Fibroblast of skin of abdomen (primary cell): ENCODE measurements at places on chromosomes 5 and 9.
A peak's percentile ranks its signal among the peaks of the same experiment; 100 is the strongest.

DNA sequence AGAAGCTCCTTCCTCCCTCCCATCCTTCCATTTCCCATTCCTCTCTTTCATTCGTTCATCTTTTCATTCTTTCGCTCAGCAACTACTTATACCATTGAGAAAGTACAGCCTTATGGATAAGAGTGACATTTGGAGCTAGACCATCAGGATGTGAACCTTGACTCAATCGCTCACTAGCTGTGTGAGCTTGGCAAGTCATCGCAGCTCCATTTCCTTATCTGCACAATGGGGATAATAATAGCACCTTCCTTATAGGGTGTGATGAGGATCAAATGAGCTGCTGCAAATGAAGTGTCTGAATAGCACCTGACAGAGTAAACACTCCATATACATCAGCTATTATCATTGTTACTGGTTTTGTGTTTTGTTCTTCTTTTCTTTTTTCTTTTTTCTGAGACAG lies 28.1 kb upstream of the SYNPO start:
- no peak for DNase-seq

DNA sequence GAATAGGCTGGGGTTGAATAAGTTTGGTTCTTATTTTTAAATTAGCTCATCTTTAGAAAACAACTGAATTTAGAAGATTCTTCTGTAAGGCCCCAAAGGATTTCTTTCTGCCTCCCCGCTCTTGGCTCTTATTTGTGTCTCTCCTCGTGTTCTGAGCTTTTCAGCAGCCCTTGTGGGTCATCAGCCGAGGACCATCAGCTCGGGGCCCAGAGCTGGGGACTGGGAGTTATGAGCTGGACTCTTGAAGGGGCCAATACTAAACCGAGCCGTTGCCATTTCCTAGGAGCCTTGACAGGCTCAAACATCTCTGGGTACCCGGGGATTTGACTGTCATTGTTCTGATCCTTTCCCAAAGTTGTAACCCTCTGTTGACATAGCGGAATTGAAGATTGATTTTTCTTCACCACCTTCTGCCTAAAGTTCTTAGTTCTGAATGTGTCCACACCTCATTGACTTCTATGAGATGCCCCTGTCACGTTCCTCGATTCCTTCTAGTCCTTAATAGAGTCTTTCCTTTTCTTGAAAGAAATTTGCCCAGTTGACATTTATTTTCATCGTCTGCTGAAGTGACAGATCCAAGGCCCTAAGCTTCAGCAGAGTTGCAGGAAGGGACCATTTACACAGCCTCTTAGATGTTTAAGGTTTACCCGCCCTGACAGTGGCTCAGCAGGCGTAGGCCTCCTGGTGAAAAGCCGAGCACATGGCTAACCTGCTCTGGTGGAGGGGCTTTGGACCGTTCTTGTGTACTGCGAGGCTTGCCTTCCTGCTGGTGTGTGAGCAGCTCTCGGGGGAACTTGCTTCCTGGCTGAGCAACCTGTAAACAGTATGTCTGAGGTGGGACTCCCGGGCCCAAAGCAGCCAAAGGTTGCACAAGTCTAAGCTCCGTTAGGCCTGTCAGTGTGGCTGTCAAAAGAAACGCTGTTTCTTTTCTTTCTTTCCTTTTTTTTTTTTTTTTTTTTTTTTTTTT lies 24.0 kb downstream of the ABL1 start:
- no peak for DNase-seq

GRCh38 chr5:129963359-129963758 lies 59.1 kb downstream of the CHSY3 start:
- DNase-seq = peak; percentile 96

DNA sequence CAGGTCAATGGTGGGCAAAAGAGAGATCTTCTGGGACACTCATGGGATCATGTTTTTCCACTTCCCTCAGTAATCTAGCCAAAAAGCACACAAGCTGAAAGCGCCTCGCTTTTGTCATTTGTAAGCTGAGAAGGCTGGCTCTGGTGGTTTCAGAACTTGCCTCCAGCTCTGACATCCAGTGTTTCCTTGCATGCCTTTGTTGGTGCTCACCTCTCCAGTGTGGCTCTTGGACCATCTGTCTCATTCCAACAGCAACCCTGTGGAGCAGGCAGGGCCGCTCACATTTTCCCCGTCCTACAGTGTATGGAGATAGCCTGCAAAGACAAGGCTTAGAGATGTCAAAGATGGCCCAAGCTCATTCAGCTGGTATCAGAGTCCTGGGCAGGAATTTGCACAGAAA lies 160.8 kb upstream of the KLF4 start:
- peak; percentile 79 for DNase-seq

DNA sequence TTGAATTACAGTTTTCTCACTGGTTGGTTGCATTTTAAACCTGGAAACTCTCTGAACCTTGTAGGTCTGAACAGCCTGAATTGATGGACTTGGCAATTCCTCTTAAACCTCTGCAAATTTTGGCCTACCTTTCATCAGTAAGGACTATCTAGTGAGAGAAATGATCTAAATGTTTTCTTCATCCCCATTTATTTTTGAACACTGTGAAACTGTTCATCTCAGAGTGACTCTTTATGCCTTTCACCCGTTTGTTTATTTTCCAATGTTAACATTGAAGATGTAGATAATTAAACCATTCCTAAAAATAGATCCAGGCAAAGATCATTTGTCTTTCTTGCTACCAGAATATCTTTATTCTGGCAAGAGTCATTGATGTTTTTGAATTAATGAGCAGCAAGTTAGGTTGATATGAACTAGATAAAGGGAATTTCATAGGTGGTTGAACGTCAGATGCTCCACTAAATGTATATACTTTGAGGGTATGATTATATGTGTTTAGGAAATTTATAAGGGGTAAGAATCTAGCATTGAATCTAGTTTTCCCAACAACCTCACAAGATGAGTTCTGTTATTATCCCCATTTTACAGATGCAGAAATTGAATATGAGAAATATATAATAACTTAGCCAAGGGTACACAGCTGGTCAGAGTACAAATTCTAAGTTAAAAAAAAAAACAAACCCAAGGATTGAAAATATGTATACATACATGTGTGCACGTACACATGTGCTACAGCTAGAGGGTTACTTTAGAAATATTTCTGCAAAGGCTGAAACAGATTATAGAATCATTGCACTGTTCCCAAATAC lies 3.4 kb downstream of the CPEB4 start:
- no peak for DNase-seq

- DNase-seq = no peak
These were observed 24.8 kb downstream of the P4HA2 start for GRCh38 chr5:132202711-132203463.

DNA sequence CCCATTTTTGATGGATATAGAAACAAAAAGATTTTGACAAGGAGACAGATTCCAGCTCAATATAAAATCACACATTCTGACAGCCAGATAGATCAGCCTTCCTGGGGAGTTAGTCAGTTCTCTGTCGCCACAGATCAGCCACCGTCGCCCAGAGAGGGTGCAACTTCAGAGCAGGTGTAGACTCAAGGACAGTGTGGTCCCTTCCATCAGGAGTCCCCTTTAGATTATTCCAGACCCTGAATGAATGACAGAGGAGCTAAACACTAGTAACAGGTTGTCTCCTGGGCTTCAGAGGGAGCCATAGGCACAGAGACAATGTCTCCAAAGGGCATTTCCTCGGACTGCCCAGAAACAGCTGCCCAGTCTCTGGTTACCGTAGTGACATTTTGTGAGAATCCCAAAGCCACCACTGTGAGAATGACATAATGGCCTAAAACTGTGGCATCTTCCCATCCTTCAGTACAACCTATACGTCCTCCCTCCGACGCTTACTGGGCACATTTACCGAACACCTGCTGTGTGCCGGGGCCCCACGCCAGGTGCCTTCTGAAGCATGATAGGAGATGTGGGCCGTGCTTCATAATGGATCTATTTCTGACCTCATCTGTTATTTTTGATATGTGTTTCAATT lies 47.4 kb upstream of the SLC2A8 start:
- no peak for DNase-seq

- no peak for DNase-seq
These were observed 117.7 kb upstream of the GNA14 start for GRCh38 chr9:77765781-77766259.

DNA sequence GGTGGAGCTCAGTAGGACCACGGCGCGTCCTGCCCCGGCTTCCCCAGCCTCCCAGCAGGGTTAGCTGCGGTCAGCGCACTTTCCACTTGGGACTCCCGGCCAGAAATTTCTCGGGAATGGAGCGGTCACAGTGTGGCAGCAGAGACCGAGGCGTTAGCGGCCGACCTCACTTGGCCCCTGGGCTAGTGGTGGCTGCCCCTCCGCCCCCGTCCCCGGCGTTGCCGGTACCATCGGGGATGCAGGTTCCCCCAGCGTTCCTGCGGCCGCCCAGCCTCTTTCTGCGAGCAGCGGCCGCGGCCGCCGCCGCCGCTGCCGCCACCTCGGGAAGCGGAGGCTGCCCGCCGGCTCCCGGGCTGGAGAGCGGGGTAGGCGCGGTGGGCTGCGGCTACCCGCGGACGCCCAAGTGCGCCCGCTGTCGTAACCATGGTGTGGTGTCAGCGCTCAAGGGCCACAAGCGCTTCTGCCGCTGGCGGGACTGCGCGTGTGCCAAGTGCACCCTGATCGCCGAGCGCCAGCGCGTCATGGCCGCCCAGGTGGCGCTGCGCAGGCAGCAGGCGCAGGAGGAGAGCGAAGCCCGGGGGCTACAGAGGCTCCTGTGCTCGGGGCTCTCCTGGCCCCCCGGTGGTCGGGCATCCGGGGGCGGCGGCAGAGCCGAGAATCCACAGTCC lies 460 bp downstream of the DMRTA1 start:
- DNase-seq = peak; percentile 21

- DNase-seq = no peak
These were observed 240.5 kb downstream of the ENC1 start for GRCh38 chr5:74400067-74400466.

- DNase-seq = no peak
These were observed 11.9 kb downstream of the DNAH5 start for GRCh38 chr5:13932561-13932960.

- DNase-seq = no peak
These were observed 6.5 kb upstream of the GADD45G start for GRCh38 chr9:89598363-89598713.

GRCh38 chr5:108266242-108266641 lies 115.7 kb downstream of the FBXL17 start:
- DNase-seq = peak; percentile 10

DNA sequence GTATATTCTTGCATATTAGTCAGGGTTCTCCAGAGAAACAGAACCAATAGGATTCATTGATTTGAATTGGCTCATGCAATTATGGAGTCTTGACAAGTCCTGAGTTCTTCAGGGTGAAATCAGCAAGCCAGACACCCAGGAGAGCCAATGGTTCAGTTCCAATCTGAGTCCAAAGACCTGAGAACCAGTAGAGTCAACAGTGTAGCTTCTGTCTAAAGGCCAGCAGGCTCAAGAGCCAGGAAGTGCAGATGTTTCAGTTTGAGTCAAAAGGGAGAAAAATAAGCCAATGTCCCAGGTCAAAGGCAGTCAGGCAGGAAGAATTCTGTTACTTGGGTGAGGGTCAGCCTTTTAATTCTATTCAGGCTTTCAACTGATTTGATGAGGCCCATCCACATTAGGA lies 37.8 kb upstream of the ANKRD34B start:
- no peak for DNase-seq

GRCh38 chr5:144971108-144971850 lies 800.6 kb downstream of the KCTD16 start:
- no peak for DNase-seq

- DNase-seq = no peak
These were observed 6.4 kb upstream of the SLC2A8 start for GRCh38 chr9:127390563-127390962.

GRCh38 chr5:158435161-158435616 lies 576.2 kb upstream of the CLINT1 start:
- DNase-seq = peak; percentile 73

- peak; percentile 8 for DNase-seq
These were observed 60.1 kb upstream of the CLINT1 start for GRCh38 chr5:157918811-157919742.

- DNase-seq = peak; percentile 9
These were observed 12.3 kb downstream of the IFNA21 start for GRCh38 chr9:21154018-21154608.

- no peak for DNase-seq
These were observed 19.3 kb upstream of the MAPK9 start for GRCh38 chr5:180311216-180311615.

- DNase-seq = peak; percentile 63
These were observed 418.3 kb downstream of the RAB3C start for GRCh38 chr5:59001154-59001553.

DNA sequence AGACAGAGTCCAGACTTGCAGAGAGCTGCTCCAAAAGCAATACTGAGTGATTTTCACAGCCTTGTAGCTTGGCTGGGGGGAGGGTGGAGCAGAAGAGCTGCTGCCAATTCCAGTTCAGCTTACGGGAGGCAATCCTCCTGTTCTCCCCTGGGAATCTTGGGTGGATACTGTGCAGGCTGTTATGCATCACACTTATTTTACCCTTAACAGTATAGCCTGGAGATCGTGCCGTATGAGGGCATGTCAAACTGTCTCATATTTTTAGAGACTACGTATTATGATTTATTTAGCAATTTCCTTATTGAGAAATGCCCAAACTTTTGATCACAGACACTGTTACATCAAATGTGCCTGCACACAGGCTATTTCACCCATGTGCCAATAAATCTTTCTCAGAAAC lies 85.2 kb downstream of the BASP1 start:
- peak; percentile 66 for DNase-seq

DNA sequence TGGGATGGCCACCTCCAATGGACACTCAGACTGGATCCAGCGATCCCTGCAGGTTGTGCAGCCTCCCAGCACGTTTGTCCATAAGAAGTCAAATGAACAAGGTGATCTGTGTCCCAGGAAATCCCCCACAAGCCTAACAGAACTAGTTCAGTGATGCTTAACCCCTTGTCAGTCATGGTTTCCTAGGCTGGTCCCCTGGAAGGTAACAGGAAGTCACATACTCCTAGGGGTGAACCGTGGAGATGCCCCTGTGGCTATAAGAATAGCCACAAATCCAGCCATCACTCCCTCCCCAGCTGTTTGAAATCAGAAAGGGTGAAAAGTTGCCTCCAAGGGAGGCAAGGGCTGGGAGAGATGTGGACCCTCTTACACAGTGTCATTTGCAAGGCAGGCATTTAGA lies 22.5 kb downstream of the PAX5 start:
- DNase-seq = no peak

GRCh38 chr5:174843263-174844250 lies 119.2 kb downstream of the MSX2 start:
- DNase-seq = peak; percentile 18

DNA sequence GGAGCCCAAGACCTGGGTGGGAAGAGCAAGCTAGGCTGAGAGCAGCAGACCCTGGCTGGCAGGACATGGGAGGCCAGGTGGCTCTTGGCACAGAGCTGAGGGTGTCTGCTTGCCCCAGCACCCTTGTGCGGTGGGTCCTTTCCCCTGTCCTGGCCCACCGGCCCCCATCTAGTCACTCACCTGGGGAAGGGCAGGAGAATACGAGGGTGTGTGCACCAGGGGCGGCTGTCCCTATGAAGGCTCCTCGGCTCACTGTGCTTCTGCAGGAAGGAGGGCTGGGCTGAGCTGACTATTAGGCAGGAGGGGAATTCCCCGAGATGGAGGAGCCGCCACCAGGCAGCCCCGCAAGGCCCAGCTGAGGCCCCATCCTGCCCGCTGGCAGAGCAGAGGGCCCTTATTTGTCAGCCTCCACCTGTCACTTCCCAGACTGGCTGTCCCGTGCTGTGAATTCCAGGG lies 6.1 kb upstream of the TNIP1 start:
- DNase-seq = no peak
